ENCODE measurements at places on chromosomes 2 and 18. TPM values are rescaled to one million over a fixed set of nuclear protein-coding genes. Genes with fewer than 3 reads are reported as not detected.

- DNase-seq: peak; percentile 71
Observed at GRCh38 chr2:172172513-172173173, 69.9 kb upstream of the DLX2 start.

- DNase-seq: no peak
Observed at GRCh38 chr18:9436206-9436929, 38.9 kb upstream of the RALBP1 start.

GRCh38 chr2:148874868-148875341 is at the start of gene KIF5C:
Gene KIF5C (plus strand): TSS chr2:148875227. CDS start chr2:148875618, 391 bp downstream.
- DNase-seq: peak; percentile 76

Gene SLC9A4
- not detected for total RNA-seq

DNA sequence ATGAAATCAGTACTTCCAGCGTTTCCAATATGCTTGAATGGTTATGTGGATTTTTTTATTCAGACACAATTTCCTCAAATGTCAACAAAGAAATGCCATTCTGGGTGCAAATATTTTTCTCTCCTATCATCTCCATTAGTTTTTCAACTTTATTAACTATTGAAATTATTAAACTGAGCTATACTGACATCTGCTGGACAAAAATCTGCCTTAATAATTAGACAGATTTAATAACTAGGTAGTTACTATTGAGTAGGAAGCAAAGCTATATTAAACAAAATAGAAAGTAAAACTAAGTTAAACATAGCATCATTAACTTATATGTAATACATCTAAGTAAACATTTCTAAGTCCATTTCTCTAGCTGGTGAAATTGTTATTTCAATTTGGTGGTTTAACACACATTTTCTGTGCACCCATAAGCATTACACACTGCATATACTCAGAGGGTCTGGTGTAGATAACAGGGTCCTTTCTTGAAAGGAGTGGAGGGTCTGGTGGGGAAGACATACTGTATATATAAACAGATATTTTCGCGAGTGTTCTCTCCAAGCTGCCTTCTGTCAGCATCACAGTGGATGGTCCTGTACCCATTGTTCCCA is 77.0 kb downstream of the LANCL1 start:
- DNase-seq: no peak

DNA sequence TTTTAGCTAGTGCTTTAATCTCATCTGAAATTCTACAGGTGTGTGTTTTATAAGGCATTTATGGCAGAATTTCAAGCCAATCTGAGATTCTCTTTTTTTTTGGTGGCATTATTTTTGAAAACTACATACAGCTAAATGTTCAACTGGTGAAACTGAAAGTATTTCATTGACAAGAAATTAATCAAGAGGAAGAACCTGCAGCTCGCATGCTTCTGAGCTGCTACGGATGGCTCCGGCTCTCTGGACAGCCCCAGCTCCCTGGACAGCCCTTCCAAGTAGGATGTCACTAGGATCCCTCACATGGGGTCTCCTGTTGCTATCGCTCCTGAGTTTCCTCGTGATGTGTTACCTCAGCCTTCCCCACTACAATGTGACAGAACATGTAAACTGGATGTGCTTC is 46.4 kb downstream of the AAK1 start:
- DNase-seq: no peak

DNA sequence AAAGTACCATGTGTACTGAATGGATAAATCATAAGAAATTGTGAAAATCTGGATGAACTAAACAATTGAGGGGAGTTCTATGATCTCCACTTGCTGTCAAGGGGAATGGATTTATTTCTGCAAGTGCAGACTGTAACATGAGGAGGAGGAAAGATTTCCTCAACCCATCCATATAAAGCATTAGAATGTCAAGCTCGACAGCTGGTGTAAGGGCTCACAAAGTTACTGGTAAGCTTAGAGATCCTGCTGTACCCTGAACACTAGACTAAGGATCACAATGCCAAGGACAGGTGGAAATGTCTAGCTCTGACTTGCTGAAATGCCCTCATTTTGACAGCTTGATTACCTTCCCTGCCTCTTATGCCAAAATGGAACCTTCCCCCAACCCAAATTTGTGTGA is 125.3 kb downstream of the TCF4 start:
- DNase-seq: no peak

DNA sequence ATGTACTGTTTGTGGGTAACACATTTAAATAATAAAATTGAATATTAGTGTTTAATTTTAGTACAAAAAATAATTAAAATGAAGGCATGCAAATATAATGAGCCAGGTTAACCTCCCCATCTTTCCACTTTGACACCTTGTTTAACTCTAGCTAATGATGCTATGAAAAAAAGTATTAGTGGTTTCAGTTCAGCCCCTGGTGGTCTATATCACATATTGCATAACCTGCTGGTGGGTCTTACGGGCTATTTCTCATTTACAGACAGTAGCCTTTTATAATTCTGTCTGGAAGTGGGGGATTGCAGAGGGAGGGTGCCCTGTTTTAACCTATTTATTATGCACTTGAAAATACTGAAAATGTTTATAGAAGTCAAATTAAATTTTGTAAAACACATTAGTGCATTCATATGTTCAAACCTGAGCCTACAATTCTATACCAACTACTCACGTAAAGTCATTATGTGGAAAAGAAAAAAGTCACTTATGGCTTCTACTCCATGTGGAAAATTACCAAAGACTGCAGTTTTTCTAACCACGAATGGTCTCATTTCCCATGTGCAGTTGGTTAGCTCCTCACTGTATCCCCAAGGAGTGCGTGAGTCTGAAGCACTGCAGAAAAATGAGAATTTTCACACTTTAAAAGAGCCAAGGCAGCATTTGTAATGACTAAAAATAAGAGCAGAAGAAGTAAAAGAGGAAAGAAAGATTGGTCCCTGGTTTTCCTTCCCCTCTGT is 381.0 kb downstream of the MTX2 start:
- no peak for DNase-seq

- no peak for DNase-seq
Observed at GRCh38 chr2:186455613-186456012, 30.4 kb upstream of the ZC3H15 start.

- no peak for DNase-seq
Observed at GRCh38 chr2:83068714-83069113, 1390.4 kb downstream of the SUCLG1 start.

Gene RPIA
- 25.3 TPM for total RNA-seq

DNA sequence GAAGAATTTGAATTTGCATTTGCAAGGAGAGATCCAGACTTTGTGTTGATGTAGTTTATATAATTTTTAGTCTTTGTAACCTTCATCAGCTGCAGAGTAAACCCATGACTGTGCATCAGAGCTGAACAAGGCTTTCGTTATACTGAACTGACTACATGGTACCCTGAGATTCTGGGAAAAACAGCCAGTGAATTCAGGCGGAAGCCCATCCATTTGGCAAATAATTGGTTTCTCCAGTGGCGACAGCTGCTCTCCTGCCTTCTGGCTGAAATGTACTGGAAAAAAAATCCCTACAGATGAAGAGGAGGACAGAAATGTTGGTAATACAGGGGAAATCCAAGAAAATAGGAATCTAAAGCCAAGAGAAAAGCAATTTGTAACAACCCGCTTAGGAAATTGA is 657.5 kb upstream of the CDH7 start:
- no peak for DNase-seq

Gene ACVR1C
- total RNA-seq: 0.05 TPM

Gene PRSS56
- not detected for total RNA-seq

GRCh38 chr18:21296045-21296444 is 54.0 kb downstream of the GREB1L start:
- DNase-seq: no peak

- no peak for DNase-seq
Observed at GRCh38 chr18:60100778-60101177, 201.0 kb downstream of the PMAIP1 start.

DNA sequence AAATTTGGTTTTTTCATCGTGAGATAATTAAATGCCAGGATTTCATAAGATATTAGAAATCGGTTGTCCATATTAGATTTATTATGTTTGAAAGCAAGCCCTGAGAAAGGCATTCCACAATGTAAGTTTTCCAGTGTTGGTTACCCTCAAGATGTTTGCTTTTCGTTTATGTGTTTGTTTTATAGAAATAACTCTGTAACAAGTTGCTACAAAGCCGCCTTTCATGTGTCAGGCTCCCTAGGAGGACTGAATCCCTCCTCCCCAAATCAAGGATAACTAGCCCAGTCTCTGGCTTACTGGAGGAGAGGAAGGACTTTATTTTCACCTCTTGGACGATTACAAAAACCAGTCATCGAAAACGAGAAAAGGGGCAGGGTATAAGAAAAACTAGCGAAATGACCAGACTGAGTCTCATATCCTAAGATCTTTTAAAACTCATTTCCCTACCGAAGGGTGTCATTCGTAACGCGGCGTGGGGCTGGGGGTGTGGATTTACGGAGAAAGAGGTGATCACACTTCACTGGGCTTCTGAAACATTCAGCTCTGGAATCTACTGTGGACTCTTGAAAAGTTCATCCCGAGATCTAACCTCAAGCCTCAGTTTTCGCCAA is 1.0 kb upstream of the PEX13 start:
- no peak for DNase-seq

- no peak for DNase-seq
Observed at GRCh38 chr2:143899987-143900386, 619.9 kb downstream of the ZEB2 start.

Data from HT1080 (cell line).